Glutamatergic neuron (in vitro differentiated cells): ENCODE measurements at places on chromosomes 11 and 22. TPM values are rescaled to one million over a fixed set of nuclear protein-coding genes. Genes with fewer than 3 reads are reported as not detected.

Gene RGL4
- total RNA-seq = not detected

- peaks cover 6% of the 10 kb centered on the region for H3K27me3 ChIP-seq
- H3K4me3 ChIP-seq = no peak overlapping the region
- no peak for DNase-seq
Measured at GRCh38 chr11:65327021-65327420, 6.6 kb upstream of the DPF2 start.

DNA sequence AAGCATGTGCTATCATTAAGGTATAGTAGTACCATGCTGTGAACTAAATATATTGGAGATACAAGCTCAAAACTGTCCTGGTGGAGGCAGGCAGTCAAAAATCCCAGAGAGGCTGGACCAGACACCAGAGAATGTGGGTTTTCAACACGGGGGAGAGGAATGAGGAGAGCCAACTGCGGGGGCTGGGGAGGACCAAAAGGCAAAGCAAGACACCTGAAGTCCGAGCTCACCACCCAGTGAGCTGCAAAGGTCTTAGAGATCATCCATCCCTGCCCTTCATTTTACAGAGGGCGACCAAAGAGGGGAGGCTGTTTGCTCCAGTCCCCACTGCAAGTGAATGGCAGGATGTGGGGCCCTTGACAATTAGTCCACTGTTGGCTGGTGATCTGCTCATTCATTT lies 10.0 kb downstream of the RIBC2 start:
- DNase-seq = no peak
- no peak overlapping the region for H3K4me3 ChIP-seq
- H3K27me3 ChIP-seq = peaks cover 9% of the 10 kb centered on the region
- peaks cover 15% of the 10 kb centered on the region for H3K36me3 ChIP-seq

DNA sequence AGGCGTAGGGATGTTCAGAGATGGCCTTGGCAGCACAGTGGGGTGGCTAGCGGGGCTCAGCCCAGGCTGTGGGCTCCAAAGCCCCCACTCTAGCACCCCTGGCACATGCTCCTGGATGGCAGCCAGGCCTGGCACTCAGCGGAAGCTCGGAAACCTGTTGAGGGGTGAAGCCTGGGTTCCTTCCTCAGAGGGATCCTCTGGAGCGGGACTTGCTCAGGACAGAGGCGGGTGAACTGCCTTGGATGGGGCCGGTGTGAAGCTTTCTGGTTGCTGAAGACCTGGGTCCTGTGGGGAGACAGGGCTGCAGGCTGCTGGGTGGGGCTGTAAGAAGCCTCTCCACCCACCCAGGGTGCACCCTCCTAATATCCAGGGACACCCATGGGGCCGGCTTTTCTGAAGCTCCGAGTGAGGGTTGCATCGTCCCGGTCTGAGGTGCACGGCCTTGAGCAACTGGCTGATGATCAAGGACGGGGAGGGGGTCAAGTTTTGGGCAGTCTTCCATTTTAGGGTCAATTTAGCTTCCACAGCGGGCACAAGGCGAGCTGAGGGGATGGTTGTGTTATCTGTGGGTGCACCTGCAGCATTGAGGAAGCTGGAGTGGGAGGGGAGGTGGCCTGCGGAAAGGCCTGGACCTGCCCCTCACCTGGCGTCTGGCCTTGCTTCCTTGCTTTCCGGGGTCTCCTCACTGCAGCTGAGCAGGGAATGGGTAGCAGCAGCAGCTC lies 5.2 kb downstream of the MRGPRE start:
- H3K36me3 ChIP-seq = no peaks in the 10 kb centered on the region
- peaks cover 18% of the 10 kb centered on the region for H3K4me1 ChIP-seq
- H3K27me3 ChIP-seq = peaks cover 3% of the 10 kb centered on the region
- no peak overlapping the region for H3K4me3 ChIP-seq
- DNase-seq = no peak
- no peak overlapping the region for H3K27ac ChIP-seq

DNA sequence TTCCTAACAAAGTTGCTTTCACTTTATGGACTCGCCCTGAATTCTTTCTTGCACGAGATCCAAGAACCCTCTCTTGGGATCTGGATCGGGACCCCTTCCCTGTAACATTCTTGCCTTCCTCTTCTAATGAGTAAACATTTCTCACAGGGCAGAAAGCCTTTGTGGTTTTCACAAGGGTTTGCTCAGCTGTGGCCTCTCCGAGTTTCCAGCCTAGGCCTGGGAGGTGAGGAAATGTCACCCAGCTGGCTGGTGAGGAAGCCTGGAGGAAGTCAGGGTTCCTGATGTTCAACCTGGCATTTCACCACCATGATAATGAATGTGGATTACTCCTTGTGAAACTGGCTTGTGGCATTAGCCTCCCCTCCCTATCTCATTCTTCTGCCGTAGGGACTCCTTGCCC lies 224.9 kb downstream of the DSCAML1 start:
- H3K4me3 ChIP-seq = no peak overlapping the region
- DNase-seq = no peak
- no peaks in the 10 kb centered on the region for H3K4me1 ChIP-seq
- no peak overlapping the region for H3K27ac ChIP-seq
- H3K36me3 ChIP-seq = no peaks in the 10 kb centered on the region

Gene PLAAT4
- total RNA-seq = not detected

- H3K27me3 ChIP-seq = no peaks in the 10 kb centered on the region
- peaks cover 9% of the 10 kb centered on the region for H3K4me1 ChIP-seq
- DNase-seq = no peak
- H3K27ac ChIP-seq = no peak overlapping the region
Measured at GRCh38 chr22:28505416-28506149, 174.1 kb downstream of the TTC28 start.

Gene NAALADL1
- 1.6 TPM for total RNA-seq

DNA sequence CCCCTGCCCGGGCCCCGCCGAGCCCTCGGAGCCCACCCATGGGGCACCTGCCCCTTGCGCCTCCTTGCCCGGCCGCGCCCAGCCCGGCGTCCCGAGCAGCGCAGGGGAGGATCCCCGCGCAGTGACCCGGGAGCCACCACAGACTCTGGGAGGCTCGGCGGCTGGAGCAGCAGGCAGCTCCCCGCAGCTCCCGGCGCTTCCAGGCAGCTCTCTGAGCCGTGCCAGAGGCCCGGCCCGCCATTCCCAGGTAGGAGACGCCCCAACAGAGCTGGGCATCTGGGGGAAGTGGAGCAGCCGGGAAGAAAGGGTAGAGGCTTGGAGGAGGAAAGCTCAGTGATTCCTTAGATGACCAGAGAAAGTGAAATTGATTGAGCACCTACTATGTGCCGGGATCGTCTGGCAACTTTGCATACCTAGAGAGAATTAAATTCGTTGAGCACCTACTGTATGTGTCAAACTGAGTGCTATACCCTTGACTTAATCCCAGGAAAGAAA lies 670 bp downstream of the RASD2 start:
- peak overlapping the region; percentile 23 for H3K4me3 ChIP-seq
- no peak for DNase-seq
- H3K27ac ChIP-seq = no peak overlapping the region
